Naive B cell (primary cell): ENCODE measurements at places on chromosomes 7 and 10. TPM values are rescaled to one million over a fixed set of nuclear protein-coding genes. Genes with fewer than 3 reads are reported as not detected.

- peak overlapping the region; percentile 86 for H3K27ac ChIP-seq
- no peaks in the 10 kb centered on the region for H3K27me3 ChIP-seq
- no peaks in the 10 kb centered on the region for H3K36me3 ChIP-seq
- peak; percentile 54 for DNase-seq
- H3K4me1 ChIP-seq = peaks cover 70% of the 10 kb centered on the region
Observed at GRCh38 chr7:47627580-47628283, 45.8 kb upstream of the TNS3 start.

DNA sequence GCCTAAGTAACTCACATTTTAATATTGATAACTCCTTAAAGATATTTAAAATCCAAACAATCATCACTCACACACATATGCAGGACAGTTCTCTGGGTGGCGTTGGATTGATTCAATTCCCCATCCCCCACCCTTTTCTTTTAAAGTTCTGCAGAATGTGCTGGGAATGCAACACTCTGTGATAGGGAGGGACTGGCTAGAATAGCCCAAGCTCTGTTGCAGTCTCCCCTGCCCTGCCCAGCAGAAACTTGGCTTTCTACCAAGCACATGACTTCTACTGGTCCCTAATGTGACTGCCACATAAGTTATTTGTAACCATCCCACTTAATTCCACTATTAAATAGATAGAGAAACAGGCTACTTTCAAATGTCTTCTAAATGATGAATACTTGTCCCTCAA lies 55.2 kb downstream of the TWIST1 start:
- no peak for DNase-seq
- H3K27me3 ChIP-seq = no peaks in the 10 kb centered on the region
- no peak overlapping the region for H3K4me3 ChIP-seq

- no peak overlapping the region for H3K27ac ChIP-seq
- no peaks in the 10 kb centered on the region for H3K36me3 ChIP-seq
- H3K4me3 ChIP-seq = no peak overlapping the region
Observed at GRCh38 chr7:9241826-9242225, 808.4 kb downstream of the NXPH1 start.

- H3K27ac ChIP-seq = no peak overlapping the region
- no peak overlapping the region for H3K4me3 ChIP-seq
- no peak for DNase-seq
- H3K36me3 ChIP-seq = no peaks in the 10 kb centered on the region
- peaks cover 10% of the 10 kb centered on the region for H3K27me3 ChIP-seq
Observed at GRCh38 chr7:47007471-47007870, 574.4 kb downstream of the TNS3 start.

- no peaks in the 10 kb centered on the region for H3K27me3 ChIP-seq
- H3K4me1 ChIP-seq = peaks cover 35% of the 10 kb centered on the region
- DNase-seq = peak; percentile 58
Observed at GRCh38 chr7:47937065-47937687, 11.1 kb downstream of the PKD1L1 start.

DNA sequence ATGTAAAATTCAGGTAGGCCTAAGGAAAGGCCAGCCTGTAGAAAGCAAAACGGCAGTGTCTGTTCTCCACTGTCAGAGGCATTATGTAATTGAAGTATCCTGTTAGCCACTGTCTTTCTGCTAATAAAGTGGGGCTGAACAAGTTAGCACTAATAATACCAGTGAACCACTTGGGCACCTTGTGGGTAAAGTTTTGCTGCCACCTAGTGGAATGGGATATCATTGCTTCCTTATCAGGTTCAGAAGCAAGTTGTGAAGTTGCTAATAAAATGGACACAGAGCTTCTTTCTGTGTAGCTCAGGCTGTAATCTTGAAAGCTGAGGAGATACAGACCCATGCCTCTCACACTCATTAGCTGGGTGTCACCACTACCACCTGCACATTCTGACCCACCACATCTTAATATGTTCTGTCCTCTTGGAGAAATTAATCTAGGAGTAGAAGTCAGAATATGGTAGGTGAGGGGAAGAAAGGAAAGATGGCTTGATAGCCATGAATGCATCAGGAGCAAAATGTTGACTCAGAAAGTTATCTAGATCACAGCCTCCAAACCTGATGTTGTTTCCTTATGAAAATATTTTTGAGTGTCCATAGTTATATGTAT lies 175.1 kb downstream of the SEPTIN7 start:
- H3K36me3 ChIP-seq = no peaks in the 10 kb centered on the region
- no peaks in the 10 kb centered on the region for H3K4me1 ChIP-seq

DNA sequence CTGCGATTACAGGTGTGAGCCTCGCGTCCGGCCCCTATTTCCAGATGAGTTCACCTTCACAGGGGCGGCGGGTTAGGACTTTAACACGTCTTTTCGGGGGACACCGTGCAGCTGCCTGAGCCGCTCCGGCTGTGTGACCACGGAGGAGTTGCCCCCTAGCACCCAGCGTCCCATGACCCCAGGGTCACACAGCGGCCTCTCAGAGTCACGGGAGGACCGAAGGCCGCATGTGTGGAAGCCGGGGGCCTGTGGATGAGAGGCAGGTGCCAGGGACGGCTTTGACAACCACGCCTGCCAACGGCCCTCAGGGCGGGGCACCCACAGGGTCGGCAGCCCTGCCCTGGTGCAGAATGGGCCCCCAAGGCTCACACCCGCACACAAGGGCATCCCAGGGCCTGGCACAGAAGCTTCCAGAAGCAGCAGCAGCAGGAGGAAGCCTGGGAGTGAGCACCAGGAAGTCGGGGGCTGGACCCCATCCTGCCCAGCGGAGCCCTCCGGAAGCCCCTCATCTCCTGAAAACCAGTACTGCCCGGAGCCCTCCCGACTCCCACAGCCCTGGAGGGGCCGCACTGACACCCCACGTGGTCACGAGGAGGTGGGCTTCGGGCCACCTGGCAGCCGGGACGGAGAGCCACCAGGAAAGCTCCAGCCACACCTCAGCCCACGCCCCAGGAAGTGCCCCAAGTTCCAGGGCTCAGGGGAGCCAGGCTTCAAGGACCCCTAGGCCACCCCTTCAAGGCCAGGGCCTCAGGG lies 32.7 kb downstream of the ADAP1 start:
- peak overlapping the region; percentile 44 for H3K4me3 ChIP-seq
- no peaks in the 10 kb centered on the region for H3K36me3 ChIP-seq
- H3K27me3 ChIP-seq = no peaks in the 10 kb centered on the region
- H3K4me1 ChIP-seq = peaks cover 47% of the 10 kb centered on the region

DNA sequence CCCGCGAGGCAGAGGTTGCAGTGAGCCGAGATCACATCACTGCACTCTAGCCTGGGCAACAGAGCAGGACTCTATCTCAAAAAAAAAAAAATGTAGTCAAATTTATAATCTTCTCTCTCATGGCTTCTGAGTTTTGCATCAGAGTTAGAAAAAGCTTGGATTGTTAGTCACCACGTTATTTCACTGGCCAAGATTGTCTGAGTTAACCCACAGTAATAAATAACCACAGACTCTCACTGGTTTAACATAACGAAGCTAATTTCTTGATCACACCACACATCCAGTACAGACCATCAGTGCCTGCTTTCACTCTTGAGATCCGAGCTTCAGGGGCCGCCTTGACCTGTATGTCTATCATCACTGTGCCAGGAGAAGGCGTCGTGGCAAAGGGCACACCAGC lies 116.8 kb upstream of the JCAD start:
- H3K4me3 ChIP-seq = no peak overlapping the region
- no peak overlapping the region for H3K27ac ChIP-seq
- no peaks in the 10 kb centered on the region for H3K4me1 ChIP-seq
- no peaks in the 10 kb centered on the region for H3K27me3 ChIP-seq

DNA sequence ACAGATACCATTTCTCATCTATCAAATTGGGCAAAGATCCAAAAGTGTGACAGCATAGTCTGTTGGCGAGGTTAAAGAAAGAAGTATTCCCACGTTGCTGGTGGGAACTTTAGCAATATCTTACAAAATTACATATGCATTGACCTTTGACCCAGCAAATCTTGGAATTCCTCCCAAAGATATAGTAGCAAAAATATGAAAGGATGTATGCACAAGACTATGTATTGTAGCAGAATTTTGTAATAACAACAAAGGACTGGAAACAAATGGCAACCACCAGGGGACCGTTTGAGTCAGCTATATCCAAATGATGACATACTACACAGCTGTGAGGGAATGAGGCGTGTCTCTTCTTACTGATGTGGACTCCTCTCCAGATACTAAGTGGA lies 50.2 kb downstream of the KCNH2 start:
- H3K36me3 ChIP-seq = no peaks in the 10 kb centered on the region
- H3K4me3 ChIP-seq = no peak overlapping the region
- no peak for DNase-seq
- H3K27me3 ChIP-seq = peaks cover 40% of the 10 kb centered on the region
- peaks cover 3% of the 10 kb centered on the region for H3K4me1 ChIP-seq

- H3K27ac ChIP-seq = no peak overlapping the region
- no peak overlapping the region for H3K4me3 ChIP-seq
- DNase-seq = no peak
- H3K36me3 ChIP-seq = no peaks in the 10 kb centered on the region
Observed at GRCh38 chr7:118758582-118758981, 534.1 kb downstream of the ANKRD7 start.

GRCh38 chr10:77825965-77826364 lies 100.6 kb downstream of the DLG5 start:
- no peaks in the 10 kb centered on the region for H3K27me3 ChIP-seq
- H3K4me3 ChIP-seq = no peak overlapping the region

- H3K27me3 ChIP-seq = no peaks in the 10 kb centered on the region
- peaks cover 29% of the 10 kb centered on the region for H3K36me3 ChIP-seq
- DNase-seq = no peak
- peaks cover 11% of the 10 kb centered on the region for H3K4me1 ChIP-seq
- no peak overlapping the region for H3K4me3 ChIP-seq
Observed at GRCh38 chr10:21740989-21741388, 207.0 kb downstream of the MLLT10 start.

DNA sequence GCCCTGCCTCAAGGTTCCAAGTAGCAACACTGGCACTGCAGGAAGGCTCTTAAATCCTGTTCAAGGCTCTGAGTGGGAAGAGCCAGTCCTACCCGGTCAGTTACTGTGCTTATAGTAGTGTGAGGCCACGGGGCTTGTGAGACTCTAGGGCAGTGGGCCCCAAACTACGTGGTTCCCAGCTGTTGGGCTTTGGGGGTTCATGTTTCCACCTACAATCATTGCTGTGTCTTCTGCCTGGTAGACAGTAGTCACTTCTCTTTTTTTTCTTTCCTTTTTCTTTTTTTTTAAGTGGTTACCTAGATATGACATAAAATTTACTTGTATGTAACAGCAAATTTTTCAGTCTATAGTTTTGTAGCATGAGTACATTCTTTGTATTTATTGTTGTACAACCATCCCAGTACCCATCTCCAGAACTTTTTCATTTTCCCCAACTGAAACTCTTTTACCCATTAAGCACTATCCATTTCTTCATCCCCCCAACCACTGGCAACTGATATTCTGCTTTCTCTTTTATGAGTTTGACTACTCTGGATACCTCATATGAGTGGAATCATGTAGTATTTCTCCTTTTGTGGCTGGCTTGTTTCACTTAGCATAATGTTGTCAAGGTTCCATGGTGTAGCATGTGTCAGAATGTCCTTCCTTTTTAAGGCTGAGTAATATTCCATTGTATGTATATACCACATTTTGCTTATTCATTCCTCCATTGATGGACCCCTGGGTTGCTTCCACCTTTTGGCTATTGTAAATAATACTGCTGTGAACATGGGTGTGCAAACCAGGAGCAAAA lies 7.7 kb downstream of the UBTD1 start:
- H3K4me3 ChIP-seq = no peak overlapping the region
- H3K36me3 ChIP-seq = no peaks in the 10 kb centered on the region
- H3K27ac ChIP-seq = no peak overlapping the region
- peaks cover 3% of the 10 kb centered on the region for H3K4me1 ChIP-seq
- no peak for DNase-seq
- no peaks in the 10 kb centered on the region for H3K27me3 ChIP-seq

DNA sequence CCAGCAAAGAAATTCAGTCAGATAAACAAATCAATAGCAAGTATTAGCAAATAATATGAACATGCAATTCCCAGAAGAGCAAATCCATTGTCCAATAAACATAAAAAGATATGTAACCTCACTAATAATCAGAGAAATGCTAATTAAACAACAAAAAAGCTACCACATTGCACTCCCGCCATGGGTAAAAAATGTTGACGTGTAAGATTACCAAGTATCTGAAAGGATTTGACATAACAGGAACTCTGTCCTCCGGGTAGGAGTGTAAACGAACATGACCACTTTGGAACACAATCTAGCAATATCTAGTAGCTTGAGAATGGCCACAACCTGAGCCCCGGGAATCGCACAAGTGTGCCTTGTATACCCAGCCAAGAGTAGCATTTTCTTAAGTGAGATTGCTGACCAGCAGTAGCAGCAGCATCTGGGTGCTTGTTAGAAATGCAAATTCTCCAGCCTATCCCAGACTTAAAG lies 31.6 kb downstream of the DYDC1 start:
- H3K36me3 ChIP-seq = no peaks in the 10 kb centered on the region
- no peaks in the 10 kb centered on the region for H3K27me3 ChIP-seq
- H3K27ac ChIP-seq = no peak overlapping the region
- no peak overlapping the region for H3K4me3 ChIP-seq
- no peaks in the 10 kb centered on the region for H3K4me1 ChIP-seq

DNA sequence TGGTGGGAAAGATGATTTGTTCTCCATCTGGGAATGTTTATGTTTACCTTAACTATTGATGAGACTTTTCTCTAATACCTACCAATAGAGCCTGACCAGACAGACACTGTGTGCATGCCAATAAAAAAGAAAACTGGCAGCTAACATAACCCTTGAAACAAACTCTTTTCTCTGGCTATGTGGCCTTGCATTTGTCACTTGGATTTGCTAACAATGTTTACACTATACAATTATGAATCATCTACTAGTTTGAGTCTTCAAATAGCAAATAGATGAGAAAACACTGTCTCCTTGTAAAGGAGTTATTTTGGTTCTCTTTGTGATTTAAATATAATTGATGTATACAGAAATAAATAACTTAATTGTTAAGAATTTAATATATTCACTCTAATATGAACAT lies 273.1 kb downstream of the SEMA3D start:
- no peak overlapping the region for H3K4me3 ChIP-seq
- H3K27me3 ChIP-seq = no peaks in the 10 kb centered on the region
- no peaks in the 10 kb centered on the region for H3K36me3 ChIP-seq
- H3K27ac ChIP-seq = no peak overlapping the region
- no peaks in the 10 kb centered on the region for H3K4me1 ChIP-seq
- DNase-seq = no peak

- H3K4me1 ChIP-seq = no peaks in the 10 kb centered on the region
- H3K36me3 ChIP-seq = no peaks in the 10 kb centered on the region
- H3K27me3 ChIP-seq = peaks cover 31% of the 10 kb centered on the region
- DNase-seq = no peak
- H3K27ac ChIP-seq = no peak overlapping the region
Observed at GRCh38 chr10:3248526-3249306, 76.1 kb upstream of the PITRM1 start.

- no peaks in the 10 kb centered on the region for H3K27me3 ChIP-seq
- H3K4me1 ChIP-seq = no peaks in the 10 kb centered on the region
- H3K4me3 ChIP-seq = no peak overlapping the region
- no peaks in the 10 kb centered on the region for H3K36me3 ChIP-seq
- H3K27ac ChIP-seq = no peak overlapping the region
Observed at GRCh38 chr7:142919656-142920055, 13.9 kb downstream of the TRPV5 start.

- no peaks in the 10 kb centered on the region for H3K36me3 ChIP-seq
- no peaks in the 10 kb centered on the region for H3K4me1 ChIP-seq
- no peak overlapping the region for H3K4me3 ChIP-seq
- H3K27me3 ChIP-seq = peaks cover 6% of the 10 kb centered on the region
Observed at GRCh38 chr7:31373337-31374289, 33.1 kb upstream of the NEUROD6 start.

Gene FRAT1
- polyA plus RNA-seq = 9.8 TPM

Gene ITGB8
- not detected for polyA plus RNA-seq

Gene IGF2BP3
- 0.35 TPM for polyA plus RNA-seq

Gene CYP2E1
- polyA plus RNA-seq = not detected

Gene DNAJC12
- 0.70 TPM for polyA plus RNA-seq

Gene GIMAP1
- polyA plus RNA-seq = 0.78 TPM

Gene UPK3BL2
- 1.9 TPM for polyA plus RNA-seq

Gene CLEC5A
- not detected for polyA plus RNA-seq

Gene NPFFR1
- not detected for polyA plus RNA-seq

Gene CUX1
- 31.5 TPM for polyA plus RNA-seq

Gene ZNF117
- 3.6 TPM for polyA plus RNA-seq

Gene FAM25G
- not detected for polyA plus RNA-seq
